Activated gamma-delta T cell treated with anti-CD3 and anti-CD28 coated beads, Interleukin-2, amount 50 U/mL, for 16 hours (primary cell): ENCODE measurements at places on chromosomes 7 and 10.

GRCh38 chr7:97149843-97150242 is 32.3 kb downstream of the SDHAF3 start:
- no peak for DNase-seq

DNA sequence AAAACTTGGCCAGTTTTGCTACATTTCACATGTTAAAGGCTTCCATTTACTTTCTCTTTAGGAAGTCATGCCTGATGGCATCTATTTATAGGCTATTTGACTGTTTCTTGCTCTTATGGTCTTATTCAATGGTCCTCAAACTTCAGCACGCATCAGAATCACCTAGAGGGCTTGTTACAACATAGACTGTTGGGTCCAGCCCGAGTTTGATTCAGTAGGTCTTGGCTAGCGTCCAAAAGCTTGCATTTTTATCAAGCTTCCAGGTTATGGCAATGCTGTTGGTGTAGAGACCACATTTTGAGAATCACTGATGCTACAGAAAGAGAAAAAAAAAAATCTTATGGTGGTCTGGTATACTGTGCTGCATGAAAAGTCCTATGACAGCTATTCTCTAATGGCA is 51.9 kb downstream of the MTPN start:
- DNase-seq, result no peak

GRCh38 chr7:157662110-157662791 is 325.4 kb downstream of the DNAJB6 start:
- no peak for DNase-seq

DNA sequence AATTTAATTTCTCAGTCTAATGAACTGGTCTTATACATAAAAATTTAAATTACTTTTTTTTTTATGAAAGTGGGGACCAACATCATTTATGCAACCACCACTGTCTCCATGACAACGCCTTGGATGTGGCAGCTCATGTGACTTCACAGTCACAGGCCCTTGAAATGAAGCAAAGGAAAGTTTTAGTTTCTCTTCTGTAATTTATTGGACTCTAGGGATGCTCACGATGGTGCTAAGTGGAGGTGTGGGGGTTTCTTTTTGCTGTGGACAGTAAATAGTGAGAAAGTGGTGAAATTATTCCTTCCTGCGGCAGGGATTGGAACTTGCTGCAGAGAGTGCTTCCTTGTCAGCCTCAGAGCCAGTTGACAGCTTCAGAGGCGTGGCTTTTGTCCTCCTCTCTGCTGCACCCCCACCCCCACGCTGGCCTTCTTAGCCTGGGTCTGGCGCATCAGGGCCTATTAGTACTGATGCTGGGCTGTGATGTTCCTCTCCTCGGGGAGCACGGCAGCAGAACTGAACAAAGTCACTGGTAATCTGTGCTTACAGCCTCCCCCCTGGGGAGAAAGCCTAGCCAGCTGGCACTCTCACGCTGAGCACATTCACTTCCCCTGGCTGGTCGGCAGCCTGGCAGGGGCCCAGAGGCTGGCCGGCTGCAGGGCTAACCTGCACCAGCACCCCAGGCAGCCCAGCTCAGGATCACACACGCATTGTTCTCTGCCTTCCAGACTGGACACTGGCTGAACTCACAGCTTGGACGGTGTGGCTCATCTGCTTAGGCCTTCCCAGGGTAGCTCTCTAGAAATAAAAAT is 517.5 kb upstream of the GALNT17 start:
- no peak for DNase-seq

DNA sequence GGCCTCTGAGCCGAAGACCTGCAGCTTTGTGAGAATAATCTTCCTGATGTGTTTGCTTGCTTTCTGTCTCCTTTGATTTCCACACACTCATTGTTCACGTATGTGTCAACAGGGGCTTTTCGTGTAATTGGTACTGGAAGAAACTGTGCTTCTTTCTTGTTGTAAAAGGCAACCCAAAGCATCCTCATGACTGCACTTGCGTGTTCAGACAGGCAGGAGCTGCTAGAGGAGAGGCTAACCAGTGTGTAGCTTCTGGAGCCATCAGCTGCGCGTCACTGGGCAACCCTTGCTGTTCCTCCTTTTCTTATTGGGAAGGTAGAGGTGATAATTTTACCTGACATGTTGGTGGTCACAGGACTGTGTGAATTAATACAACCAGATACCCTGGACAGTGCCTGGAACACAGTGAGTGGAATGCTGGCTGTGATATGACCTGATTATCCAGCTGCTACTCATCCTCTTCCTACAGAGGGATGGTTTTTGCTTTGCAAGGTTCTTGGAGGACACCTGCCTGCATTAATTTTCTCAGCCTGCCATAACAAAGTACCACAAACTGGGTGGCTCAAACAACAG is 213.0 kb downstream of the ABCA13 start:
- DNase-seq, result no peak

- no peak for DNase-seq
These were observed 539.4 kb upstream of the MGMT start for GRCh38 chr10:128927497-128928161.

- DNase-seq, result no peak
These were observed 317.4 kb downstream of the KIF20B start for GRCh38 chr10:90018819-90019218.

DNA sequence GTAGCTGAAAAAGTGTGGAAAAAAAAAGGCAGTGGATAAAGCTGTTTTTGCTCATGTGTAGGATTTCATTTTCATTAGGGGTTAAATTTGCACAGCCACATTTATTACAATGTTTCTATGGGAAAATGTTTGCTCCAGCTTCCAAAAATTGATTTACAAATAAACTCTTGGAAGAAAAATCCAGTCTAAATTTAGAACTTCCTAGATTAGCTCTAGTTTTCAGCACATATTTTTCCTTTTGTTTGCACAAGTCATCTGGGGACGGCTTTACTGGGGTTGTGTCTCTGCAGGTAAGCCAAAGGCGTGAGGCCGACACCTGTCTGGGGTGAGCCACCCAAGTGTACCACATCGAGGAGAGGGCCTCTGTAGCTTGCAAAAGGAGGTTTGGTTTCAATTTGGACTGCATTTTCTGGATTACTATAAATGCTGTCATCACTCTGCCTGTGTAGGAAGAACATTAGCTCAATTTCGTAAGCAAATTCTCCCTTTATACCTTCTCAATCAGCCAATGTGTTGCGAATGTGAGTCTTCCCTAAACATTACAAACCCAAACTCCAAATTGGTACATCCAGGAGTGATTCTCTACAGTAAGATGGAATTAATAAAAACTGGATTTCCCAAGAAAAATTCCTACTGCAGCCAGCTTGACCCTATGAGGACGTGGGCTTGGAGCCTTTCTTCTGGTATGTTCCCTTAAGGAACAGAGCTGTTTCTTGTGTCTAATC is 89.5 kb upstream of the ZNF438 start:
- DNase-seq, result no peak

GRCh38 chr7:147646568-147646967 is 944.0 kb upstream of the C7orf33 start:
- no peak for DNase-seq

DNA sequence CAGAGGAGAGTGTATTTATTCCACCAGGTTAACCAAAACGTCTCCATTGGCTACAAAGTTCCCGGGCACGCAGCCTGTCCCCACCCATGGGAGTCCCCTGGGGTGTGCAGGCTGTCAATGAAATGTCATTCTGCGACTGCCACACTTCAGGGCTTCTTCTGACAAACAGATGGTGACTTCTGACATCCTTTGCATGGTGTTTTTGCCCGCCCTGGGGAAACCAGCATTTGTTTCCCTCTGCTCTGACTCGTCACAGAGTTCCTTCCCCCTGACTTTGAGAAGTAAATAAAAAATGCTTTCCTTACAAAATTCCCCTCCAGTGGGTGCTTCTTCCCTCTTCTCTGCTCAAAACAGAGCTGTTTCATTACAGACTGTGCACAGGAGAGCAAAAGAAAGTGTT is 38.2 kb downstream of the TNS3 start:
- DNase-seq, result no peak

DNA sequence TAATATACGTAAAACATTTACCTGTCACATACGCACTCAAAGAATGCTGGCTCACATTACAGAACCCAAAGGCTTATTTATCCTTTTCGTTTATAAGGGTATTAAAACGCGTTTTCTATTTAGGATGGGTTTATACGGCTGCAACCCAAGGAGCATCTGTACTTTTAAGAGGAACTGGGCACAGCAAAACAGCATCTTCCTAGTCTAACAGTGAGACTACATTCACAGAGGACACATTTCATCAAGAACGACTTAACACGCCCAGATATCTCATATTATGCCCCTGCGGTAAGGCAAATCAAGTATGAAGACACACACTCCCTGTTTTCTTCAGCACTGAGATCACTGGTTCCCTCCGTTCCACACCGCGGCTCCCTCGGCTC is 533 bp upstream of the DMTF1 start:
- DNase-seq, result no peak

GRCh38 chr7:34073676-34074075 is 168.3 kb downstream of the BMPER start:
- DNase-seq, result no peak

GRCh38 chr10:51364674-51365073 is 290.4 kb downstream of the PRKG1 start:
- DNase-seq, result no peak

- DNase-seq, result no peak
These were observed 12.8 kb upstream of the CRHR2 start for GRCh38 chr7:30694774-30695721.

DNA sequence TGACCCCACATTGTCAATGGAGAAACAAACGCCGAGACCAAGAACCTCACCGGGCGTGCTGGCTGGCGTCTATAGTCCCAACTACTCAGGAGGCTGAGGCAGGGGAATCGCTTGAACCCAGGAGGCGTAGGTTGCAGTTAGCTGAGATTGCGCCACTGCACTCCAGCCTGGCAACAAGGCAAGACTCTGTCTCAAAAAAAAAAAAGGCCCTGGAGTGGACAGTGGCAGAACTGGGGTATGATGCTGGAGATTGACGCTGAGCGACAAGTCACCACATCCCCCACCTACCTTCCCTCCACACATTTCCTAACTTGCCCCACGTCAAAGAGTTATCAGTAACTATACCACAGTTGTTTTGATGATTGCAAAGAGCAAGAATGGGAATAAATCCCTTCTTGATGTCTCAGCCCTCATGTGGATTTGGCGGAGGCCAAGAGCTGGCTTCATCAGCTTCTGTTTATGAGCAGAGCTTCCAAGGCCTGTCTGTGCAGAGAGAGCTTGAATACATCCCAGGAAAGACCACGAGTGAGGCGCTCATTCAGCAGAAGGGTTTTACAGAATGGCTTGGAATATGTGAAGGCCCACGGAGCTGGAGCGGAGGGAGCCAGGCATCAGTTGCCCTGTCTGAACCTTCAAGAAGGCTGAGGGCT is 28.0 kb upstream of the TNS3 start:
- no peak for DNase-seq

DNA sequence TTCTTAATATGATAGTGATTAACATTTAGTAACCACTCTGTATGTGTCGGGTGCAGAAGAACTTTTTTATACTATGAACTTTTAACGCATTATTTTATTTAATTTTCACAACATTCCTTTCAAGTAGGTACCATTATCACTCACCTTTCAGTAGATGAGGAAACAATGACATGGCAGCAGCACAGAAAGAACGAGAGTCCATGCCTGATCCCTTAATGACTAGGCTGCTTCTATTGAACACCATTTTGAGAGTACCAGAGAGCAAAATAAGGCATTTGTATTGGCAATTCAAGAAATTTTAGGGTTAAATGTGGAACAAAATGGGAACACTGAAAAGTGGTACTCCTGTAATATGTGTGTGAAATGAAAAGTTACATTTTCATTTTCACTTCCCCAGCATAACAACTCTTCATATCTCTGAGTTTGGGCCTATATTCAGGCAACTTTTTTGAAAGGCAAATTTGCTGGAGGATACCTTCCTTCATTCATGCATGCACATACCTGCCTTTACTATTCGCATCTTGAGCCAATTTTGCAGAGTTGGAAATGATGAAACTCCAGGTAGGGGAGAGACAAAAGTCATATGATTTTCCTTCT is 12.8 kb downstream of the LRRN3 start:
- DNase-seq, result no peak

DNA sequence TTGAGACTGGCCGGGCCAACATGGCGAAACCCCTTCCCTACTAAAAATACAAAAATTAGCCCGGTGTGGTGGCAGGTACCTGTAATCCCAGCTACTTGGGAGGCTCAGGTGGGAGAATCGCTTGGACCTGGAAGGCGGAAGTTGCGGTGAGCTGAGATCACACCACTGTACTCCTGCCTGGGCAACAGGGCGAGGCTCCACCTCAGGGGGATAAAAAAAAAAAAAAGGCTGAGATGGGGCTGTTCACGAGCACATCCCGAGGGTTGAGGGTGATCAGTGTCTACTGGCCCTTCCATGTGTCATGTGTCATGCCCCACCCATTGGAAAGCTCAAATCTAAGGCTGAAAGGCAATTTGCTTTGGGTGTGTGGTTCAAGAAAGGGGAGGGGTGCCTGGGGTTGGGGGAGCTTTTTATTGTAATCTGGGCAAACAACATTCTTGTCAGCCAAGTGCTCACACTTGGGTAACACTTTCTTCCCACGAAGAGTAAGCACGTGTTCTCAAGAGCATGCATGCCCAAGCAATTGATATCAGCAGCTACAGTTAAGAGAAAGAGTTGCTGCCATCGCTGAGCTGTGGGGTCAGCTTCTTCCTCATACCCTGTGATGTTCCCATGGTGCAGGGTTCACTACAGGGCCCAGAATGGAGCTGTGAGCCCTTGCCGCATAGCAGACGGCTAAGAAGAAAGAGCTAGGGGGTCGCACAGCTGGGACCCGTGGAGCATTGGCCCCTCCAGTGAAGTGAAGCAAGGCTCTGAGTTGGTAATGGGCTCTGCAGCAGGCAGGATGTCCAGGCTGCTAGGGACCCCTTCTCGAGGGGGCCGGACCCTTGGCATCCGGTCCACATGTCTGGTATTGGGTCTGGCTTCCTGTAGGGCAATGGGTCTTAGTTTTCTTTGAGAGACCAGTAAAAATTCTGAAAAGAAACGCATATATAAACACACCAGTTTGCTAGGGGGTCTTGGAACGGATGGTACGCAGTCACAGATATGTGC is 9.9 kb upstream of the ACSL5 start:
- DNase-seq, result no peak

DNA sequence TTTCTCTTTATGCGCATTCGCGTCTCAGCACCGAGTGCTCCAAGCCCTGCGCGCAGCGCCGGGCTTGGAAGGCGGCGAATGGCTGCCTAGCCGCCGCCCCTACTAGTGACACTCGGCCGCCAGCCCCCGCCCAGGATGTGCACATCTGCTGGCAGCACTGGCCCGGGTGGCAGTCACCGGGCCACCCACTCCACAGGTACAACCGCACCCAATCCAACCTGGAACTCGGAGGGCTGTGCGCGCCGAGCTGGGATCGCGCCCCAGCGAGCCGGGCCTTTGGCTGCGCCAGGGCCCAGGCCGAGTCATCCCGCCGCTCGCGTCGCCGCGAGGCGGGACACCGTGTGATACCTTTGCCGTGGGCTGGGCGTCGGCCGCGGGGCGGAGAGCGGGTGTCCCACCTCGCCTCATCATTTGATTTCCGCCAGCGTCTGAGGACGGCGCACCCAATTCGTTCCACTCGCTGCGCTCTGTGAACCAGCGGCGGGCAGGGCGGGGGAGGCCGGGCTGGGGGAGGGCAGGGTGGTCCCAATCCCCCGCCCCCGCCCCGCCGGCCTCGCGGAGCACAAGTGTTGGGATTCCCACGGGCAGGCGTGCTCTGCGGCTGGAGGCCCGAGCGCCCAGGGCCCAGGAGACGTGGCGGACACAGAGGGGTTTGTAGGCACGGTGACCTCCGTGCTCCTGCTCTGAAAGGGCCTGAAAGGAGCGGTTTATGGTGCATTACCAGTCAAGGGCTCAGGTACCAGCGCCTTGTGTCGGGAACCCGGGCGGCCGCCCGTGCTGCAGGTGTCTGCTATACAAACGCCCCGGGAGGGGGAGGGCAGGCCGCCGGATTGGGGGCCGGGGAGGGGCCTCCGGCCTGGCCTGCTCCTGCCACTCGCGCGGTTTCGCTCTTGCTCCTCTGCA is 17.8 kb upstream of the PTF1A start:
- DNase-seq, result no peak
